Gastroesophageal sphincter (tissue), 4 donors: ENCODE measurements at places on chromosomes 3 and 15. TPM values are rescaled to one million over a fixed set of nuclear protein-coding genes. Genes with fewer than 3 reads are reported as not detected.

GRCh38 chr3:73379465-73379864 lies 245.3 kb downstream of the PDZRN3 start:
- no peaks in the 10 kb centered on the region for H3K4me1 ChIP-seq
- no peak overlapping the region for H3K4me3 ChIP-seq
- H3K36me3 ChIP-seq = peaks cover 38% of the 10 kb centered on the region
- H3K27ac ChIP-seq = no peak overlapping the region
- no peak for ATAC-seq

- no peaks in the 10 kb centered on the region for H3K27me3 ChIP-seq
- H3K36me3 ChIP-seq = no peaks in the 10 kb centered on the region
- ATAC-seq = no peak
- H3K4me1 ChIP-seq = peaks cover 52% of the 10 kb centered on the region
- H3K4me3 ChIP-seq = no peak overlapping the region
These were observed 103.7 kb downstream of the IQSEC1 start for GRCh38 chr3:12969486-12969885.

The ADAMTS7 gene
- total RNA-seq = 4.7 TPM

GRCh38 chr15:26421065-26421464 lies 351.8 kb downstream of the GABRB3 start:
- H3K36me3 ChIP-seq = no peaks in the 10 kb centered on the region
- no peaks in the 10 kb centered on the region for H3K4me1 ChIP-seq
- H3K27ac ChIP-seq = no peak overlapping the region
- no peak overlapping the region for H3K4me3 ChIP-seq
- no peak for ATAC-seq
- H3K27me3 ChIP-seq = no peaks in the 10 kb centered on the region

- H3K27ac ChIP-seq = no peak overlapping the region
- no peak for ATAC-seq
- no peaks in the 10 kb centered on the region for H3K4me1 ChIP-seq
- no peaks in the 10 kb centered on the region for H3K36me3 ChIP-seq
These were observed 36.2 kb upstream of the ATOSA start for GRCh38 chr15:52715411-52715810.

The SCG3 gene
- 0.54 TPM for total RNA-seq

GRCh38 chr3:127849368-127849767 lies 27.1 kb upstream of the MGLL start:
- H3K27me3 ChIP-seq = no peaks in the 10 kb centered on the region
- no peaks in the 10 kb centered on the region for H3K36me3 ChIP-seq
- H3K4me1 ChIP-seq = no peaks in the 10 kb centered on the region
- no peak for ATAC-seq

DNA sequence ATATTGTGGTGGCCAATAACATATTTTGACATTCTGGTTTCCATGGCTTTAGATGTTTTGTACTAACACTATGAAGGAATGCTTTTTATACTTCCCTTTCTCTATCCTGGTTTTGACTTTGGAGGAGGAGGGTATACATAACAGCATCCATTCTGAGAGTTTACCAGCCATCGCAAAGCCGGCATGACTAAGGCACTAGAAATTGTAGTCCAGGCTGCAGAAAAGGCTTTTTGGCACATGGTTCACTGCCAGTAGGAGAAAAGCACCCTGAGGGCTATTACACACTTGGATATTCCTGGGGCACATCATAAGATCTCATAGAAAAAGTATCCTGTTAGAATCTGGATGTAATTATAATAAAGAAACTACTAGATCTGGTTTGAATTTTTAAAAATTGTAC lies 101.8 kb downstream of the STT3B start:
- no peaks in the 10 kb centered on the region for H3K4me1 ChIP-seq
- no peak overlapping the region for H3K4me3 ChIP-seq
- ATAC-seq = no peak
- H3K27ac ChIP-seq = no peak overlapping the region
- H3K27me3 ChIP-seq = no peaks in the 10 kb centered on the region
- H3K36me3 ChIP-seq = no peaks in the 10 kb centered on the region

- no peak for ATAC-seq
- no peak overlapping the region for H3K27ac ChIP-seq
- H3K27me3 ChIP-seq = no peaks in the 10 kb centered on the region
- H3K4me1 ChIP-seq = no peaks in the 10 kb centered on the region
These were observed 137.9 kb upstream of the LIPC start for GRCh38 chr15:58293622-58294550.

DNA sequence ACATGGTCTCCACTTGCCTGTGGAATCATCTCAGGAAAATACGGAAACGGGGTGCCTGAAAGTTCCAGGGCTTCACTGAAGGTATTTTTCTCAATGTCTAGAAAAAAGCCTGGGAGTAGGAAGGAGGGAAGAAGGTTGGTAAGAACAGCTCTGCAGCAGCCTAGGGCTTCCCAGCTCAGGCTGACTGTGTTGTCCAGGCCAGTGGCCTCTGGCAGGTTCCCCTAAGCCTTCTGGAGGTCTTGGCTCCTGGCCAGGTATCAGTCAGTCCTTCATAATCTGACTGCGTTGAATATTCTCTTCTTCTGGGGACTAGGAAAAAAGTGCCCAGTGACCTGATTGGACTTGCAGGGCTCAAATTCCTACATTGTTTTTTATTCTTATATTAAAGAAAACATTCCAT lies 38.6 kb downstream of the SSR3 start:
- no peaks in the 10 kb centered on the region for H3K36me3 ChIP-seq
- H3K27ac ChIP-seq = peak overlapping the region; percentile 58
- no peak overlapping the region for H3K4me3 ChIP-seq
- no peaks in the 10 kb centered on the region for H3K27me3 ChIP-seq
- ATAC-seq = no peak
- peaks cover 23% of the 10 kb centered on the region for H3K4me1 ChIP-seq

GRCh38 chr3:118262800-118263402 lies 771.7 kb downstream of the IGSF11 start:
- H3K27ac ChIP-seq = no peak overlapping the region
- H3K36me3 ChIP-seq = no peaks in the 10 kb centered on the region
- H3K4me1 ChIP-seq = no peaks in the 10 kb centered on the region
- no peak overlapping the region for H3K4me3 ChIP-seq
- no peaks in the 10 kb centered on the region for H3K27me3 ChIP-seq

GRCh38 chr15:31272558-31273257 lies 53.9 kb upstream of the KLF13 start:
- H3K4me3 ChIP-seq = no peak overlapping the region
- H3K36me3 ChIP-seq = no peaks in the 10 kb centered on the region
- ATAC-seq = no peak
- H3K27me3 ChIP-seq = no peaks in the 10 kb centered on the region
- H3K27ac ChIP-seq = no peak overlapping the region

GRCh38 chr15:73019154-73019553 lies 33.1 kb upstream of the NEO1 start:
- no peaks in the 10 kb centered on the region for H3K36me3 ChIP-seq
- H3K27ac ChIP-seq = no peak overlapping the region
- no peak overlapping the region for H3K4me3 ChIP-seq

DNA sequence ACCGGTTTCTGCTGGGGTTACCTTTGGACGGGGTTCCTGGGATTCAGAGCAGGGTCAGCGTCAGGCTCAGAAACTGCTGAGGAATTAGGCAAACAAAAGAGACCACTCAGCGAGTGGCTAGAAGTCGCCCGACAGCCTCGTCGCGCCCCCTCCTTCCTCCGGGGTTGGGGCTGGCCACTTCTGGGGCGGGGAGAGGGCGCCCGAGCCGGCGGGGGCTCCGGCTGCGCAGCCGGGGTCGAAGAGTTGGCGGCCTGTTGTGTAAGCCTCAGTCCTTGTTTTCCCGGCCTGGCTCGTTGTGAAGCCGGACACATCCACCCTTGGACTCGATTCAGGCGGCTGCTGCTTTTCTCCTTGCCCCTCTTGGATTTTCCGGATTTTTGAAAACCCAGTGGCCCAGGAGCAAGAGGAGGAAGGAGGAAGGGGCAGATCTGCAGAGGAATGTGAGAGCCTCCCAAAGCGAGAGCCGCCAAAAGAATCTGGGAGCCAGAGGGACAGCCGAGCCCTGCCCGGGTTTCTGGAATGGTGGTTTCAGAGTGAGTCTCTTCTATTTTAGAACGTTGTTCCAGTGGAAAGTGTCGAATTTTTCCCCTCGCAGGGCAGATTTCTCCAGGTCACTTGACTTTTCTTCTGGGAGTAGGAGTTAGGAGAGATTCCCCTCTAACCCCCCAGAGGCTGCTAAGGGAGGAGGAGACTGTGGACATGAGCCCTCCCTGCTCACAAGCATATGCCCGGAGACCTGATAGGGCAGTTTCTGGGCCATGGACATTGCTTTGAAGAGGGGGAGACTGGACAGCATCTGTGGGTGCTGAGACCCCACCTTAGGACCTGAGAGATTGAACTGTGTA lies 666 bp downstream of the SNX33 start:
- peak overlapping the region; percentile 90 for H3K4me3 ChIP-seq
- peaks cover 67% of the 10 kb centered on the region for H3K4me1 ChIP-seq
- no peaks in the 10 kb centered on the region for H3K27me3 ChIP-seq
- H3K36me3 ChIP-seq = no peaks in the 10 kb centered on the region
- ATAC-seq = peak; percentile 23
- H3K27ac ChIP-seq = peak overlapping the region; percentile 98

The CHRM5 gene
- not detected for total RNA-seq

The GCNT3 gene
- total RNA-seq = not detected

GRCh38 chr3:61632568-61633175 lies 71.3 kb downstream of the PTPRG start:
- H3K4me3 ChIP-seq = no peak overlapping the region
- H3K27ac ChIP-seq = no peak overlapping the region
- no peak for ATAC-seq
- H3K36me3 ChIP-seq = no peaks in the 10 kb centered on the region
- H3K4me1 ChIP-seq = peaks cover under 1% of the 10 kb centered on the region

DNA sequence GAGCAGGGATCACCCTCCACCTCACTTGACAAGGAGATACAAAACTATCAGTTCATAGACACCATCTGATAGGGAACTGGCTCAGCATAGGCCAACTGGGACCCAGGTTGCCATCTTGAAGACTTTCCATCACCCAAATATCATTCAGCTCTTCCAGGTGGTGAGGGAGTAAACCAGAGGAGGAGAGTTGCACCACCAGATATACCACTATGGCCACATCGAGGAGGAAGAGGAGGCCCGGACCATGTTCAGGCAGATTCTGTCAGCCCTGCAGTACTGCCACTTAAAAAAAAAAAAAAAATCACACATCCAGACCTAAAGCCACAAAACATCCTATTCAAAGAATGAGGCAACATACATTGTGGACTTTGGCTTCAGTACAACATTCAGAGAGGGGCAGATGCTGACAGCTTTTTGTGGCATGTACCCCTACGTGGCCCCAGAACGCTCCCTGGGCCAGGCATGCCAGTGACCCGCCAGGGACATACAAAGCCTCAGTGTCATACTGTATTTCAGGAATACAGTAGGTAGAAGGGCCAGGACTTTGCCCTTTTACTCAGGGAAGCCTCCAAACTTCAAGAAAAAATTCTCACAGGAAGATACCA lies 18.4 kb upstream of the EMC3 start:
- H3K27ac ChIP-seq = no peak overlapping the region
- no peak for ATAC-seq
- H3K4me3 ChIP-seq = no peak overlapping the region
- no peaks in the 10 kb centered on the region for H3K36me3 ChIP-seq

- no peak overlapping the region for H3K27ac ChIP-seq
These were observed 265.3 kb upstream of the IL12A start for GRCh38 chr3:159723295-159723694.

The IL17RB gene
- 0.59 TPM for total RNA-seq

DNA sequence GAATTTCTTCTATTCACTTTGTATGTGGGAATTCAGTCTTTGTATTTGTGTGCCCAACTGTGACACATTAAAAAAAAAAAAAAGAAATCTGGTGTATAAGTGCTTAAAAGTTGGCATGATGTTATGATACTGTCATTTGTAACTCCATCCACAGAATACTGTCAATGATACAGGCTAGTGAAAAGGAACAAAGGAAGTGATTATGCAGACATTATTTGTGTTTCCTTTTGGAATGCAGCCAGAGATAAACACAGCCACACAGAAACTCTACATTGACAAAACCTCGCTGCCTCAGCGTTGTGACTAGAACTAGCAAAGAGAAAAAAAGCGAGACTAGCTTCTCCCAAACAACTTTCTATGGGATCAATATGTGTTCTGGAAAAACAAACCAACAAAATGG lies 519.2 kb upstream of the AGTR1 start:
- ATAC-seq = no peak
- H3K36me3 ChIP-seq = no peaks in the 10 kb centered on the region
- no peak overlapping the region for H3K27ac ChIP-seq
- H3K4me3 ChIP-seq = no peak overlapping the region
- no peaks in the 10 kb centered on the region for H3K4me1 ChIP-seq

DNA sequence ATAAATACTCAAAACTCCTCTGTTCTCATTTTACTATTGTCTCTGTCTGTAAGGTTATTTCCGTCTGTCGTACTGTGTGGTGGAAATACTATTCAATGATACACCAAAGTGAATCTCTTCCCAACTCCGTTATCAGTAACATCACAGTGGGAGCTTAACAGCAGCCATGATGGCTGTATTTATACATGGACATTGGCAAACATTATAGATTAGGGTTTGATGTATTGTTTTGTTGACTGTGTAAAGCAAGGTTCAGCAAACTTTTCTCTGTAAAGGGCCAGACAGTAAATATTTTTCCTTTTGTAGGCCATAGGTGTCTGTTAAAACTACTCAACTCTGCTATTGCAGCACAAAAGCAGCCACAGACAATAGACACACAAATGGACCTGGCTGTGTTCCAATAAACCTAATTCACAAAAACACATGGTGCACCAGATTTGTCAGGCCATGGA lies 23.2 kb downstream of the LIPC start:
- no peak for ATAC-seq
- no peaks in the 10 kb centered on the region for H3K27me3 ChIP-seq
- no peaks in the 10 kb centered on the region for H3K36me3 ChIP-seq
- H3K4me1 ChIP-seq = peaks cover 2% of the 10 kb centered on the region

The CELSR3 gene
- 0.78 TPM for total RNA-seq

DNA sequence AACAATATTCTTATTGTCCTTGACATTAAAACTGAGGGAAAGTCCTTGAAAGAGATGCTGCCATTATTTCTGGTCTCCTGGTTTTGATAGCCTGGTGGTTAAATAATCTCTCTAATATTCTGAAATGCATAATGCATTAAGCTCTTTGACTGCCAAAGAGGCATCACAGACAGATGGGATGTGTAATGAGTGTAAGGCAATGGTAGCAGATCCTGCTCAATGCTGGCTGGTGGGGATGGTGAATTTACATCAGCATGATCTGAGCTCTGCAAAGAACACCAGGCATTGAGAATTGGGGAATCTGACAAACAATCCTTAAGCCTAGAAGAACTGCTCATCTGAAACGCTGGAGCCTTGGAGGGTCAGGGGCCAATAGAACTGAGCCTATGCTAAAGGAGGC lies 528.6 kb upstream of the LMCD1 start:
- H3K4me3 ChIP-seq = no peak overlapping the region
- no peaks in the 10 kb centered on the region for H3K27me3 ChIP-seq
- H3K4me1 ChIP-seq = no peaks in the 10 kb centered on the region

The TTC21A gene
- 0.54 TPM for total RNA-seq

DNA sequence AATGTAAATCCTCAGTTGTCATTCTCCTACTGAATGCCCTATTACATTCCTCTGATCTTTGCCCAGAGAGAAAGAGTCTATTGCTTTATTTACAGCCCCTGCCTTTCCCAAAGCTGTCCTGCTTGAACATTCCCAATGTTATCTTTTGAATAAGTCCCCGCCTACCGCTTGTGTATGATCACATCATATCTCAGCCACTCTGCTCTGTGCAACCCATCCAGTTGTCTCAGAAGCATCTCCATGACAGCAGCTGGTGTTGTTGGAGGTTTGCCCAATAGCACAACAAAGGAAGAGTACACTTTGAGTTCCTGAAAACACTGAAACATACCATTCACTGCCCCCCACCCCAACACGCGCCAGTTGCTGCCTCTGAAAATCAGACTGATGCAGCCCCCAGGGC lies 22.0 kb upstream of the FAM3D start:
- no peaks in the 10 kb centered on the region for H3K36me3 ChIP-seq
- no peaks in the 10 kb centered on the region for H3K4me1 ChIP-seq
- H3K27ac ChIP-seq = no peak overlapping the region
